ENCODE measurements at places on chromosomes 12 and 14.

GRCh38 chr12:57139796-57140649 is 7.4 kb downstream of the LRP1-AS start:
- no peak for DNase-seq

DNA sequence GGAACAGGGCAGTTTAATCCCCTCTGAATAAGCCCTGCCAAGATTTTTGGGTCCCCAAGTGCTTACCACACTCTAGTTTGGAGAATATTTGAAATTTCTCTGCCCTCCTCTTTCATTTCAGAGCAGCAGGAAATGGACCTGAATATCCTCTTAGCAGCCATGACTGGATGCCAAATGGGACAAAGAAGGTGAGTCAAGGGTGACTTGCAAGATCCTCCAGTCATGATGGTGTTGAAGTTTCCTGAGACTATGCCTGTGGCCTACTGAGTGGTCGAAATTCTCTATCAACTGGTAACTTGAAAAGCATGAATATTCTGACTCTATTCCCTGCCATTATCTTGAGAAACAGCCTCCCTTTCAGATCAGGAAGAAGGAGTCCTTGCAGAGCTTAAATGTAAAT is 1674.7 kb upstream of the SEL1L start:
- DNase-seq, result no peak

DNA sequence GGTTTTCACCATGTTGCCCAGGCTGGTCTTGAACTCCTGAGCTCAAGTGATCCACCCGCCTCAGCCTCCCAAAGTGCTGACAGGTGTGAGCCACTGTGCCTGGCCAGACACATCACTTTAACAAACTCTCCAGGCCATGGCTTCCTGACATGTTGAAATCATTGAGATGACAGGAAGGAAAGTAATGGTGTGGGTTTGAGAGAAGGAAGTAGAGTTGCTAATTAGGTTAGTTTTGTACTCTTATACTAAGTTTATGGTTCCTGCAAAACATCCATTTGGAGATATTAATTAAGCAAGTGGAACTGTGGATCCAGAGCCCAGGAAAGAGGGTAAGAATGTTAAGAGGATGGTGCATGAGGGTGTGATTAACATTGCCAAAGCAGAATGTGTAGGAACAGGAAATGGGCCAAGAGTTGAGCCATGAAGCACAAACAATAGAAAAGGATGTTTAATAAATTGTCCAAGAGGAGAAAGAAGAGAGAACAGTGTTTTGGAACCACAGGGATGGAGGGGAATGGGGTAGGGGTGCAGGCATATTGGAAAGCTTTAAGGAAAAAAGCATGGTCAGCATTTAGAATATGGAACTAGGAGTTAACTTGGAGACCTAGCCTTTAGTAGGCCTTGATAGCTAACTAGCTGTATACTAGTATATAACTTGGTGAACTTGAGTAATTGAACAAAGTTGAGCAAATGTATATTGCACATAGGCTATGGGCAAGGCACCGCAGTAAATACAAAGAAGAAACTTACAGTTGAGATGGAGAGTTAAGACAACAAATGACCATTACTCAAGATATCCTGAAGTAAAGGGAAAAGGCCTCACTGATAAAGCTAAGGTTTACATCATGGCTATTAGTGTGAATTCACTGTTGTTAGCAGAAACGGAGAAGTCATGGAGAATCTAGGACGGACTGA is 91.3 kb upstream of the DNM1L start:
- DNase-seq, result no peak

- no peak for DNase-seq
These were observed 43.9 kb downstream of the SSPN start for GRCh38 chr12:26239122-26239851.

- DNase-seq, result no peak
These were observed 45.9 kb upstream of the IFNG-AS1 start for GRCh38 chr12:67943141-67943892.

- no peak for DNase-seq
These were observed 12.1 kb upstream of the IPO8 start for GRCh38 chr12:30707613-30708342.

GRCh38 chr14:88904206-88904647 is 79.8 kb downstream of the TTC8 start:
- no peak for DNase-seq

GRCh38 chr14:52222901-52223300 is 44.6 kb upstream of the PTGDR start:
- DNase-seq, result no peak

- DNase-seq, result no peak
These were observed 12.3 kb downstream of the ZFP36L1 start for GRCh38 chr14:68780358-68781160.

DNA sequence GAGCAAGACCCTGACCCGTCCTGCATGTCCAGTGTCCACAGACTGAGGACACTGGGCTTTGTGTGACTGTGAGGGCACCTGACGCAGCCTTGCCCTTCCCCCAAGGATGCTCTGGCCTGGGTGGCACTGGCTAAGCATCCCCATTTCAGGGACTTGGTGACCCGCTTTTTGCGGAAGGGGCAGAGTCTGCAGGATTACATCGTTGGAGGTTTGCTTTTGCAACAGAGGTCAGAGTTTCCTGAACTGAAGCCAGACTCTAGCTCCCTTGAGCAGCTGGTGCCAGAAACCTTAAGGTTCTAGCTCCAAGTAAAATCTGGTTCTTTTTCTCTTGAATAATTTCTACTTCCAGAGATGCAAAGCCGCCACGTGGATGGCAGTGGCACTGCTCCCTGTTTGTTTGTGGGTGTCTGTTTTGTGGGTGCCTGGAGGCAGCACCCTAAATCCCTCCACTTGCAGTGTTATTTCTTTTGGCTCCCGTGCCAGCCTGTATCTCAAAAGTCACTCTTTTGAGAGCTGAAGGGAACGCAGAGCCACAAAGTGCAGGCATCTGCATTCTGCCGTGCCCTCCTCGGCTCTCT is 184.7 kb downstream of the TSPAN9 start:
- no peak for DNase-seq

- DNase-seq, result no peak
These were observed 25.3 kb downstream of the MYBPC1 start for GRCh38 chr12:101619858-101620761.

DNA sequence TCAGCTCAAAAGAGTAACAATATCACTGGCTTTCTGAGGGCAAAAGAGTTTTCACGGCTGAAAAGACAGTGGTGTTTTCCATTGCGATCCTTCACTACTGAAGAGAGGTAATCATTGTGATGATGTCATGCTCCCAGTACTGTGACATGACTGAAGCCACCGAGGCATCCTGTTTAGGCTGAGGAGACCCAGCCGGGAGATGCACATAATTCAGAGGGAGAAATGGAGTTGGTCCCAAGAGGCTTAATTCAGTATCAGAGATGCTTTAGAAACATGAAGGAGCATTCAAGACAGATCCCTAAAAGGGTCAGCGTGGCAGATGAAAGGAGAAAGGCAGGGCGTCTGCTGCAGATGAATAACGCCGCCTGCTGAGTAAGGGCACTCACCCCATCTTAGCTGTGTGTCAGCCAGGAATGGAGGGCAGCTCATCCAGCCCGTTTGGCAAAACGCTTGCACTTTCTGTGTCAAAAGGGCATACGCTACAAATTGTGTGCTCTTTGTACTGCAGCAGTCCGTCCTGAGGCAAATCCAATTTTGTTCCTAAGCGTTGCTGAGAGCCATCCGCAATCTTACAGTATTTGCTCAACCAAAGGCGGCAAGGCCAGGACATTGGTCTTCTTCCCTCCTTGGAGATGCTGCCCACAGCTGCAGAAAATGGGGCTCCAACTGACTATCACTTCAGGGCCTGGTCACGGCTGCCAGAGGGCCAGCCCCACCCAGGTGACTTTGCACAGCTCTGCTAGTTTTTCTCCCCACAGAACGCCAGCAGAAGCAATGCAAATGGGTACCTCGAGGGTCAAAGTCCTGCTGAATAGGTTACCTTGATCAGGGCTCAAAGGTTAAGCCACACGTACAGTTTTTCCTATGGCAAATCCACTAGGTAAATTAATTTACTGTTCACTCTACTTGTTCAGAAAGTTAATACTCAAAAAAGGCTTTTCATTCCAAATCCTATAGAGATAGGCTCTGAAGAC is 23.5 kb downstream of the CCDC92 start:
- no peak for DNase-seq

- DNase-seq, result no peak
These were observed 16.2 kb downstream of the SPIC start for GRCh38 chr12:101491329-101491728.

GRCh38 chr12:33724867-33725266 is 285.2 kb upstream of the SYT10 start:
- DNase-seq, result no peak

GRCh38 chr12:81080431-81080983 is 2.6 kb downstream of the ACSS3 start:
- no peak for DNase-seq

DNA sequence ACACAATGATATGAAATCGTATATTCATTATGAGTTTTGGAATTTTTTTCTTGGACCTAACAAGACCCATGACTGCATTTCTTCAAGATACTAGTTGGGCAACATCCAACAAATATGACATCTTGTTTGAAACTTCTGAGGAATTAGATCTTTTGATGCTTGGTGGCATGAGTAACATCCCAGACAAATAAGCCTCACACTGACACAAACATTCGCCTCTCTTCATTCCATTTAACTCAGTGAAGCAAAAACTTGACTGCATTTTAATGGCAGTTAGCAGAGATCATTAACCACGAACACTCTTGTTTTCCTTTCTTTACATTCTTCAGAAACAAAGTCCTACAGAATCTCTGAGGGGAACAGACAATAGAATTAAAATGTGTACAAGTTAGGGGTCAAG is 758.3 kb downstream of the C12orf50 start:
- no peak for DNase-seq

DNA sequence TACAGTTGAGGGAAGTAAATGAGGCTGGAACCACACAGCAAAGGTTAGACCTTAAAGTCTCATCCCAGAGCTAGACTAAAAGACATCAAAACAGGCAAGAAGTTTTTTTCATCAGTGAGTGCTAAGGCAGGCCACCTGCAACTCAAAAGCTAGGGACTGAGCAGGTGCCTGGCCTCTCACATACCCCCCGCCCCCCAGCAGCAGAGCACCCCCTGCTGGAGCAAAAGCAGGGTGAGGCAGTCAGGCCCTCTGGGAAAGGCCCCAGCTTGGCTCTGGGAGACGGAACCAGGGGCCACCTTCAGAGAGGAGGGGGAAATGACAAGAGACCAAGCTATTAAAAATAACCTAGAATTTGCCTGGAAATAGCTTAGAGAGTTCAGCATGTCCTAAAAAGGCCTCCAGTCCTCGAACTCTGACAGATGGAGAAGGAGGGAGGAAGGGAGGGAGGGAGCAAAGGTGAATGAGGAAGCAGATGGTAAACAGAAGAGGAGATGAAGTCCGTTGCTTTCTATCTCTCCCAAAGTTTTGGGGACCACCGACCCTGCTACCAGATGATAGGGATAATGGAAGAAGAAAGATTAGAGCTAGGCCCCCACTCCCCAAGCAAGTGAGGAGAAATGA is 1.8 kb downstream of the ITGA7 start:
- no peak for DNase-seq

GRCh38 chr12:52783563-52784316 is 6.6 kb upstream of the KRT76 start:
- no peak for DNase-seq

GRCh38 chr12:10072131-10072530 is 26.7 kb downstream of the CLEC1A start:
- DNase-seq, result no peak

DNA sequence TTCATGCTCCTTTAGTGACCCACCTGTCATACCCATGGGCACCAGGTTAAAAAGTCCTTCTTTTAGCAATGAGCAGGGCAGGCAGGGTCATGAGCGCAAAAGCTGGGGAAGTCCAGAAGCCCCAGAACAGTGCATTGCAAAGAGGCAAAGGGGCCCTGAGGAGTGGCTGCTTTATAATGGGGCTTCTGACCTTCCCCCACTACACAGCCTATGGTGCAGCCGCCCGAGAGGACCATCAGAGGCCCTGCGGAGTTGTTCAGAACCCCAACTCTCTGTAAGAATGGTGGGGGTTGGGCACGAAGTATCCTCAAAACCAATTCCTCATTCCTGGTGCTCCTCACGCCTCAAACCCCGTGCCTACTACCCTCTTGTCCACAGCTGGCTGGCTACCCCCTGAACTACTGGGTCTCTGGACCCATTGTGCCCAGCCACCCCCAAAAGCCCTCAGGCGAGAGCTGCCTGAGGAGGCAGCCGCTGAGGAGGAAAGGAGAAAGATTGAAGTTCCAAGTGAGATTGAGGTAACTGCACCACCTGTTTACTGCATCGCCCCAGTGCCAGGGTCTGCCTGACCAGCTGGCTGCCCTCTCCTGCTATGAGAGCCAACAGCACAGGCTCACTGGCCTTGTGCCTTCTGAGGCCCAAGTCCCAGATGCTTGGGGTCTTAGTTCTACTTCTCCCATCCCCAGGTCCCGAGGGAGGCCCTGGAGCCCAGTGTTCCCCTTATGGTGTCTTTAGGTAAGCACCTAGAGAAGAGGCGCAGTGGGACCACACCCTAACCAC is 6.7 kb downstream of the REC8 start:
- DNase-seq, result no peak

- no peak for DNase-seq
These were observed 402.2 kb downstream of the AEBP2 start for GRCh38 chr12:19841451-19841850.

DNA sequence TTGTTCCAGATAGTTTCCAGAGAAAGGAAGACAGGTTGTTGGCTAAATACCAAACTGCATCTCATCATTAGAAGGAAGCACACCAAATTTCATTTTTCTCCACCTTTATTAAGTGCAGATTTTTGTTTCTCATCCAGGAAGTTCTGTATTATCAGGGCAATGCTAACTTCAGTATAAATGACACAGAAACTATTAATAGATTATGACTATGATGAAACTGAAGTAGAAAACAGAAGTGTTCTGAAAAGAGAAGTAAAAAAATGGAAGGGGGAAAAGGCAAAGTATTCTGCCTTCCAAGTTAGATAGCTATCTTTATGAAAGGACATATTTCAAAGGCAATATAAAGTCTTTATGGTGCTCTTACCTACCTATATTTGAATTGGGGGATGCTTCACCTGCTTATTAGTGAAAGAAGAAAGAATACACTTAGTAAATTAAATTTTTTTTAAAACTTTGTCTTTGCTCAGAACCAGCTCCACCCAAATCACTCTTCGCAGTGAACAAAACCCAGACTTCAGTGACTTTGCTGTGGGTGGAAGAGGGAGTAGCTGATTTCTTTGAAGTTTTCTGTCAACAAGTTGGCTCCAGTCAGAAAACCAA is 223.9 kb downstream of the PTPRO start:
- no peak for DNase-seq

DNA sequence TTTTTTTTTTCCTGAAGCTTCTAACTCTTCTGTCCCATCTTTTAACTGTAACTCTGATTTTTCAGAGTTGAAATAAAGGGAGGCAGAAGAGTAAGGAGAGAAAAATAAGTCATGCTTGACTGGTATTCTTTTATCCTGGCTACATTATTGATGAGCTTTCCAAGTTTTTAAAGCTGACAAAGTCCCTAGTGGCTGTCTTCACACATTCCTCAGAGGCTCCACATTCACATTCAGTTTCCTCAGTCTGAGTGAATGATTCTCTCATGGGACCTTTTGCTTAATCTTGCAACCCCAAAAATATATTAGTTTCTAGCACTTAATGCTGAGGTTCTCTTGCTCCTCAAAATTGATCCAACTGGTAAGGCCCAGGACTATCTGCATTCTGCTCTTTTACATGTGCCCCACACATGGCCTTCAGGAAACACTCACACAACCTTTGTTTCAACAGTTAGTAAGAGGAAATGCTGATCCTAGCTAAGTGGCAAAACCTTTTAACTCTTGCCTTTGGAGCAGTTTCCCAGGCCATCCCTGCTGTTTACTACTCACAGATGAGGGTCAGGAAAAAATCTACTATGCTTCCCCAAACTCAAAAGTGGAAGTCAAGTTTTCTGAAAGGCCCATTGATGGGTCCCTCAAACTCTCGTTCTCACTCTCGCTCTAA is 61.7 kb upstream of the SLC6A15 start:
- DNase-seq, result no peak
